Esophagus muscularis mucosa (tissue), 4 donors: ENCODE measurements at places on chromosomes 6 and 20. TPM values are rescaled to one million over a fixed set of nuclear protein-coding genes. Genes with fewer than 3 reads are reported as not detected.

Gene SYCP2
- 0.83 TPM for total RNA-seq

Gene PNPLA1
- not detected for total RNA-seq

Gene PFDN6
- 54.2 TPM for total RNA-seq

Gene KIF25
- not detected for total RNA-seq

Gene PLCB4
- 61.8 TPM for total RNA-seq

Gene OTOR
- not detected for total RNA-seq

Gene C4B
- 45.3 TPM for total RNA-seq

Gene ZNF322
- total RNA-seq = 22.9 TPM

Gene B3GAT2
- total RNA-seq = 0.13 TPM

Gene FBXO30
- 54.3 TPM for total RNA-seq

Gene PRSS35
- total RNA-seq = not detected

Gene METTL24
- 26.4 TPM for total RNA-seq

Gene GHRH
- not detected for total RNA-seq

Gene CNKSR3
- total RNA-seq = 17.2 TPM

Gene OR2J3
- total RNA-seq = not detected

Gene WFDC6
- total RNA-seq = not detected

Gene FGD2
- 22.4 TPM for total RNA-seq

Gene SCGN
- 1.6 TPM for total RNA-seq

Gene ADRM1
- 184 TPM for total RNA-seq
